ENCODE measurements at places on chromosomes 16 and 17. TPM values are rescaled to one million over a fixed set of nuclear protein-coding genes. Genes with fewer than 3 reads are reported as not detected.

The MPP2 gene
- total RNA-seq, result 7.7 TPM

DNA sequence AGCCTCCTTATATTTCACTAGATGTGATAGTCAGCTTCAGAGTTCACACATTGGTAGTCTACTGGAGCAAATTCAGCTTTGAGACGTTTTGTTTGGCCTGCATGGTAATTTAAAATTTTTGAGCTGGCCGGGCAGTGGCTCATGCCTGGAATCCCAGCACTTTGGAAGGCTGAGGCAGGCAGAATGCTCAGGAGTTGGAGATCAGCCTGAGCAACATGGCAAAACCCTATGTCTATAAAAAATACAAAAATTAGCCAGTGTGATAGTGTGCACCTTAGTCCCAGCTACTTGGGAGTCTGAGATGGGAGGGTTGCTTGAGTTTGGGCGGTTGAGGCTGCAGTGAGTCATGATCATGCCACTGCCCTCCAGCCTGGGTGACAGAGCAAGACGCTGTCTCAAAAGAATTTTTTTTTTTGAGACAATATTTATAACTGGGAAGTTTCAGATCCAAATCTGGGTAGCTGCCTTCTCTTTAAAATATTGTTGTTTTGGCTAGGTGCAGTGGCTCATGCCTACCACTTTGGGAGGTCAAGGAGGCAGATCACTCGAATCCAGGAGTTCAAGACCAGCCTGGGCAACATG lies 4.8 kb upstream of the BLMH start:
- no peaks in the 10 kb centered on the region for H3K27me3 ChIP-seq
- H3K27ac ChIP-seq, result no peak overlapping the region
- DNase-seq, result no peak
- no peak overlapping the region for H3K4me3 ChIP-seq
- no peaks in the 10 kb centered on the region for H3K36me3 ChIP-seq

The SMIM36 gene
- total RNA-seq, result not detected

GRCh38 chr17:45336390-45337182 lies 19.8 kb upstream of the MAP3K14 start:
- no peak overlapping the region for H3K4me3 ChIP-seq
- H3K4me1 ChIP-seq, result peaks cover 7% of the 10 kb centered on the region
- no peaks in the 10 kb centered on the region for H3K36me3 ChIP-seq
- H3K27ac ChIP-seq, result no peak overlapping the region
- H3K27me3 ChIP-seq, result no peaks in the 10 kb centered on the region

GRCh38 chr17:61164517-61164916 lies 235.1 kb upstream of the TBX2 start:
- H3K27me3 ChIP-seq, result no peaks in the 10 kb centered on the region
- no peak overlapping the region for H3K27ac ChIP-seq
- H3K36me3 ChIP-seq, result no peaks in the 10 kb centered on the region

The SLC16A6 gene
- 1.2 TPM for total RNA-seq

The RTN4RL1 gene
- total RNA-seq, result 7.9 TPM
